ENCODE measurements at places on chromosomes 13 and 19.

GRCh38 chr19:46791944-46792343 lies 3.5 kb upstream of the SLC1A5 start:
- no peak for DNase-seq

- no peak for DNase-seq
Observed at GRCh38 chr13:23988546-23989122, 91.3 kb upstream of the C1QTNF9B start.

DNA sequence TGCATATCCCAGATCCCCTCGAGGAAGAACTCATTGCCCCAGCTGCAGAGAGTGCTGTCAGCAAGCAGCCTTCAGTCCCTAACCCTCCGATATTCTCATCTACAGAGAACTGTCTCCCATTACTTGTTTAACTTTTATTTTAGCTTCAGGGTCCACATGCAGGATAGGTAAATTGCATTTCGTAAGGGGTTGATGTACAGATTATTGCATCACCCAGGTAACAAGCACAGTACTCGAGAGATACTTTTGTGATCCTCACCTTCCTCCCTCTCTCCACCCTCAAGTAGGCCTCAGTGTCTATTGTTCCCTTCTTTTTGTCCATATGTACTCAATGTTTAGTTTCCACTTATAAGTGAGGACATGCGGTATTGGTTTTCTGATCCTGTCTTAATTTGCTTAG lies 171.5 kb upstream of the IRS2 start:
- no peak for DNase-seq

- DNase-seq = no peak
Observed at GRCh38 chr19:47257411-47258169, 1.3 kb downstream of the CCDC9 start.

GRCh38 chr13:109010912-109011311 lies 381.5 kb downstream of the MYO16 start:
- DNase-seq = no peak

DNA sequence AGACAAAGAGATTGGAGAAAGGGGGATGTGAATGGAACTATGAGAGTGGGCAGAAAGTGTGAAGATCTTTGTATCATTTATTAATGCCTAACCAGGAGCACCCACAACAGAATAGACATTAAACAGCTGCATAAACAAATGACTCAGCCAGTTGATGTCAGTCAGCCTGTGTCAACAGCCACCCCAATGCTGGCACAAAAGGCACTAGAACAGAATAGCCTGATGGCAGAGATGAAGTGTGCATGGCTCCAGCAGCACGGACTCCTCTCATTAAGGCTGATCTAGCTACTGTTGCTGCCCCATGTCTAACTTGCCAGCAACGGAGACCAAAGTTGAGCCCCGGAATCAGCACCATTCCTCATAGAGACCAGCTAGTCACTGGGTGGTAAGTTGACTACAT lies 7.8 kb downstream of the CPB2 start:
- DNase-seq = no peak

DNA sequence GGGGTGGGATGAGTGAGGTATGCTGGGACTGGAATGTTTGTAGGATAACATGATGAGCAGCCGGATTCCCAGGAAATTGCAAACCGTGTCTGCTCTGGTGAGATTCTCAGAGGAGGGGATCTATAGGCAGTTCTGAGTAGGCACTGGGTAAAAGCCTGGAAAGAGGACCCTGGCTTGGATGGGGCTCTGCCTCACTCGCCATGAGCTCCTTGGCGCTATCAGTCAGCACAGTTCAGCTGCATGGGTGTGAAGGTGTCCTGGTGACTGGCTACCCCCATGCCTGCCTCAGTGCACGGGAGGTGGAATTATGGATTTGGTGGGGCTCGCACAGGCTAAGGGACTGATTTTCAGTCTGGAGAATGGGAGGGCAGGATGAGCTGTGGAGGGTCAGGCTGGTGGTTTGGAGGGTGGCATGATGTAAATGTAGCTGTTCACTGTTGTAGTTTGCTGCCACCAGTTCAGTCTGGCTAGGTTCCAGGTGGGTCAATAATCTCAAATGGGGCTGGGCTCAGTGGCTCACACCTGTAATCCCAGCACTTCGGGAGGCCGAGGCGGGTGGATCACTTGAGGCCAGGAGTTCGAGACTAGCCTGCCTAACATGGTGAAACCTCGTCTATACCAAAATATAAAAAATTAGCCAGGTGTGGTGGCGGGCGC lies 9.2 kb upstream of the ZNF627 start:
- DNase-seq = no peak

- DNase-seq = no peak
Observed at GRCh38 chr13:90171649-90172048, 1175.8 kb upstream of the MIR17HG start.

DNA sequence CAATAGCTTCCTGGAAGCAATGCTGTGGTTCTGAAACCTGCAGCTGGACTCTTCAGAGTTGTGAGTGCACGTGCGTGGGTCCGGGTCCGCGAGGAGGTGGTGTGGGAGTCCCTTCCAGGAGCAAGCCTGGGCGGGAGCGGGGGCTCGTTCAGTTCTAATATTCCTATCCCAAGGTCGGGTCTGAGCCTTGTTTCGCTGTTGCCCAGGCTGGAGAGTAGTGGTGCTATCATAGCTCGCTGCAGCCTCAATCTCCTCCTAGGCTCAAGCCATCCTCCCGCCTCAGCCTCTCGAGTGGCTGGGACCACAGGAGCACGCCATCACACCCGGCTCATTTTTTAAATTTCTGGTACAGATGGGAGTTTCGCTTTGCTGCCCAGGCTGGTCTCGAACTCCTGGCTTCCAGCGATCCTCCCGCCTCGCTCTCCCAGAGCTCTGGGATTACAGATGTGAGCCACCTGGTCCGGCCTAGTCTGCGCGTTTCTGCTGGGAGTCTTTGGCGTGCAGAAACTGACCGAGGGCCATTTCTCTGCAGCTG lies 625 bp downstream of the ZFP82 start:
- no peak for DNase-seq

DNA sequence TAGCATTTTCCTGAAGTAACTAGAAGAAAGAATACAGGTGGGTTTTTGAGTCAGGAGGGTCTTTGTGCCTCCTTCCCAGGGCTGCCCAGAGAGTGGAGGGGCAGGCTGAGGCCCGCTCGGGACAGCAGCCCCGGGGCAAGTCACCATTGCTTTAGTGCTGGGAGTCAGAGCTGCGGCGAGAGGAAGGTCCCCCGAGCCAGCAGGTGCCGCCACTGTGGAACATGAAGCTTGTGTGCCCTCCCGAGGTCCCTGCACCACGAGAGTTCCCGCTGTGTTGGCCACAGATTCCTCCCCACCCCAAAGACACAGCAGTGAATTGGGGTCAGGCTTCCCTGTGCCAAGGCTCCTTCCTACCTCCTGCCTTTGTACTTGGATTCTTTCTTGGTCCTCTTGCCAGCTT lies 50.9 kb upstream of the TEX29 start:
- DNase-seq = no peak

DNA sequence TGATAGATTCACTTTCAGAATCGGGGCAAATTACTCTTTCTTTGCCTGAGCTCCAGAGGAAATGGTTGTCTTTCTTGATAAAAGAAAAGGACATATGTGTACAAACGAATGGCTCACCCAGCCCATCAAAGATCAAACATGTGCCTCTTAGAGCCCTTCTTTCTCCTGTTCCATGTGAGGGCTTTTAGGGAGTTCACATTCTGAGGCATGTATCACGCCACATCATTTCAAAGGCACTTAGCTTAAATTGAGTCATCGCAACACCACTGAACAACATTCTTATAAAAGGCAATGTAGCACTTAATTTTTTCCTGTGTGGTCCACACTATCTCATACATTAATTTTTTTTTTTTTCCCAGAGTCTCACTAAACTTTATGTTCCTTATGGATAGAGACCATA lies 521.0 kb downstream of the SUCLA2 start:
- no peak for DNase-seq

DNA sequence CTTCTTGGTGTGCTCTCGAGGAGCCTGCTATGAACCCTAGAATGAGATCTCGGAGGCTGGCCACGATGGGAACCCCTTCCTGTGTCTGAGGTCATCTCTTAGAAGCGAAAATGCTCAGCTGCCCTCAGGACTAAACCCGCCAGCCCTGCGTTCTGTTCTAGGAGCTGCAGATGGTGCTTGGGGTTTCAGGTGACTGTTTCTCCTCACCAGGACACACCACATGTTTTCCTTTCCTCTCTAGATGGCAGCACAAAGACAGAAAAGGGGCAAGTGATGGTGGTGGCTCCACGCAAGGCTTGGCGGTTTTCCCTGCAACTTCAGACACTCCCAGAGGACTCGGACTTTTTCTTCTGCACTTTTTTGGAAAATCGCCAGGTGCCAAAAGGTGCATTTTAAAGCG lies 60.1 kb downstream of the RNASEH2B start:
- DNase-seq = no peak

GRCh38 chr13:37667702-37668101 lies 69.1 kb upstream of the POSTN start:
- DNase-seq = no peak

DNA sequence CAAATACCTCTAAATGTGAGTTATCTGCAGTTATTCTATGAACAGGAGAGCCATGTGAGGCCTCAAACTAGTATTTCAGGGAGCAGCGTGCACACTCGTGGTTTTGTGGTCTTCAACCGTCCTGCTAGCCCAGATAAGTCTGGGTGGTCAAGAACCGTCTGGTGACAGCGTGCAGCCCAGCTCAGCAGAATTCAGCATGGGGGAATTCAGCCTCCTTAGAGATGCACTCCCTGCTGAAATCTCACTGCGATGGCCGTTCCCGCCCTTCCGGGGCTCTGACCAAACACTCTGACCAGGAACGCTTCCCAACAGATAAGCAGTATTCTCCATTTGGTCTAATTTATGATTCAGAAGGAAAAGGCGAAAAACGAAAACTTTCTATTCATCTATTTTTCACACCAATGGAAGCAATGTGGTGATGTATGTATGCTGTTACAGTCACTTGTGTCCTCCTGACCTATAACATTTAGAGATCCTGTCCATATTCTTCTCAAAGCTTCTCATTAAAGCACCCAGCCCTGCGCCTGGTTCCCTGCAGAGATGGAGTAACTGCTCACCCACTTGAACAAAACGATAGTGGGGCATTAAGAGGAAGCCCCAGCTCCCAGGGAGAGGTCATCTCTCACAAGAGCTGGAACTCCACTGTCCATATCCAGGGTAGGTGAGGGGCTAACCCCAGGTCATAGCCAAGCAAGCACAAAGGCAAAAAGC lies 2.9 kb downstream of the ANKRD27 start:
- DNase-seq = no peak

DNA sequence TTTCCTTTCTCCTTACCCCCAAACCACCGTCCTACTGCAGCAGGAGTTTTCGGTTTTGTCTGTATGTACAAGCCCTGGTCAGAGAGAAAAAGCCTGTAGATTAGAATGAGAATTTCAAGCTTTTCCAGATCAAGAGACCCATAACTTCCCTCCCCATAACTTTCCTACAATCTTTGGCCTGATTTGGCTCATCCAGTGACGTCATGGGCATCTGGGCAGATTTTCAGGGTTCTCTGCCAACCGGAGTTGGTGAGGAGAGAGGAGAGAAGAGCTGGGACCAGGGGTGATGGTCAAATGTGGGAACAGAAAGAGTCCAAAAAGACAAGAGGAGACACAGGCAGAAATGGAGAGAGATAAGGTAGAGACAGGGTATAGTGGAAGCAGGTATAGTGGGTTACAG lies 10.5 kb downstream of the IZUMO2 start:
- DNase-seq = no peak

GRCh38 chr13:46605825-46606554 lies 53.0 kb downstream of the LRCH1 start:
- no peak for DNase-seq

GRCh38 chr19:28208745-28209144 lies 1004.2 kb downstream of the UQCRFS1 start:
- no peak for DNase-seq

- DNase-seq = no peak
Observed at GRCh38 chr13:66745307-66745706, 484.8 kb downstream of the PCDH9 start.

DNA sequence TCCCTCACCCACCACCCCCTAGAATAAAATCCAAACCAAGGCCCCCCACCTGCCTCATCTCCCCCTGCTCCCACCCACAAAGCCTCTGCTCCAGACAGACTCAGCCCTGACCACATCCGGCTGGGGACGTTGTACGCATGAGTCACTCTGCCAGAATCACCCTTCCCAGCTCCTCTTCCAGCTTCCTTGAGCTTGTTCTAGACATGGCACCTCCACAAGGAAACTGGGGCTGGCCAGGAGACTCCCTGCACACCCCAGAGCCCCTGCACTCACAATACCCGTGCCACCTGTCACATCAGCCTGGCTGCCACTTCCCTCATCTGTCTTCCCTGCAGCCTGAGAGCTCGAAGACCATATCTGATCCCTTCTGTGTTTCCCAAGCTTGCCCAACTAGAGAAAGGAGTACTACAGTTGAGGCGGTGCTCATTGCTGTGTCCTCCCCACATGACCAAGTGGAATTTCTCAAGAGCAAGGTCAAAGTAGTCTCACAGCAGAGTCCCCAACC lies 9.7 kb downstream of the DEDD2 start:
- DNase-seq = no peak

- DNase-seq = no peak
Observed at GRCh38 chr19:49881672-49882394, 4.3 kb downstream of the TBC1D17 start.

- DNase-seq = no peak
Observed at GRCh38 chr13:67763984-67764383, 533.8 kb upstream of the PCDH9 start.

GRCh38 chr19:54429545-54430227 lies 14.4 kb downstream of the TTYH1 start:
- DNase-seq = peak; percentile 11

DNA sequence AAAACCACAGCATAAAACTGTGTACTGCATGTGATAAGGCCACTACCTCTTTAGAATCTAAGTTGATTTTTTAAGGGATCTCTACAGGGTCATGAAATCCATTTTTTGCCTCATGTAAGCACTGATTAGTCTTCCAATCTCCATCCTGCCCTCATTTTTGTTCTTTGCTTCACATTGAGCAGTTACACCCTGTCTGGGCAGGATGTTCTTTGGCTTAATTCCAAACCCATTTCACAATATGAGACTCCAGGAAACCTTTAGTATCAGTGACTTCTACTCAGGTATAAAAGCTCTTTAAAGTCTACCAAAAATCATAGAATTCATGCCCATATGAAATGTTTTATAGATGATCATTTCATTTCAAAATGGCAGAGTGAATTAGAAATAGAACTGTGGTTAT lies 592.6 kb downstream of the TBC1D4 start:
- DNase-seq = no peak

DNA sequence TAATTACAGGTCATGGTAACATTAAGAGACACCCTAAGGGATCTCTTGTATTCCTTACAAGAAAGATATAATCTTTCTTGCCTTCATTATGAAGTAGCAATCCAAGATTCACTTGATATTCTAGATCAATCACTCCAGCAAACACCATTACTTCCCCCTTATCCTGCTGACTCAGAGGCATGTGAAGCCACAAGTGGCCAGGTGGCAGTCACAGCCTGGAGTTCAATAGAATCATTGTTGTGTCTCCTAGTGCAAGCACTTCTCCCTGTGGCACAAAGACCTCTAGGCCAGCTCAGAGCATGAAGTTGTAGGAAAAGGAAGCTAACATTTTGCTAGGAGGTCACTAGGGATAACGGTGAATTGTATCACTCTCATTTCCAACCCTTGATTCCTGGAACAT lies 864.3 kb upstream of the ATXN8OS start:
- DNase-seq = no peak
